NCI-H2081 treated with DMSO at 0.1 percent for 48 hours (cell line): ENCODE measurements at places on chromosomes 6 and 20.

GRCh38 chr20:36861875-36862801 lies 13.8 kb upstream of the TLDC2 start:
- no peak for DNase-seq

DNA sequence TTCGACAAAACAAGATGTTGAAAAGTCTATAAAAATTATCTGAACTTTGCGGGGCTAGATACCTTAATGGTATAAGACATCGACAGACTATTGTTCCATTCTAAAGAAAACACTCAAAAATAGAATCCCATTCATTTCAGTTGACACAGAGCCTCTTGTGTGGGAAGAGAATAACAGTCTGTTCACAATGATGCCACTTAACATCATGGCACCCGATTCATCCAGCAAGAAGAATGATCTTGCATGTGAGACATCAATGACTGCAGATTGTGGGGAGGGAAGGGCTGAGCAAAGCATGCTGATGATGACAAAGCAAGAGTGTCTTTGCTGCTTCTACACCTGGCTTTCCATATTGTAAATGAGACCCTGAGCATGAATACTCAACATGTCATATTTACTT lies 49.7 kb upstream of the ARMH2 start:
- DNase-seq: no peak

DNA sequence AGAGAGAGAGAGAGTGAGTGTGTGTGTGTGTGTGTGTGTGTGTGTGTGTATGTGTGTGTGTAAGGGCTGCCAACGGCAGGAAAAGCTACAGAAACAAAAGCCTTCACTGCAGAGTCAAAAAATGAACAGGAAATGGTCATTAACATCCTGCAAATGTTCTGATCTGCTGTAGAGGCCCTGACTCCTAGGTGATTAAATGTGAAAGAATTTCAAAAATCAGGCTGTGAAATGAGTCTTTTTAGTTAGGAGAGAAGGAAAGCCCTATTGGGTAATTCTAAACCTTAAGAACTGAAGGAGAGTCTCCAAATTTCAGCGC lies 166.5 kb upstream of the MYLIP start:
- no peak for DNase-seq

- DNase-seq: no peak
Observed at GRCh38 chr6:7701212-7701834, 24.6 kb upstream of the BMP6 start.

DNA sequence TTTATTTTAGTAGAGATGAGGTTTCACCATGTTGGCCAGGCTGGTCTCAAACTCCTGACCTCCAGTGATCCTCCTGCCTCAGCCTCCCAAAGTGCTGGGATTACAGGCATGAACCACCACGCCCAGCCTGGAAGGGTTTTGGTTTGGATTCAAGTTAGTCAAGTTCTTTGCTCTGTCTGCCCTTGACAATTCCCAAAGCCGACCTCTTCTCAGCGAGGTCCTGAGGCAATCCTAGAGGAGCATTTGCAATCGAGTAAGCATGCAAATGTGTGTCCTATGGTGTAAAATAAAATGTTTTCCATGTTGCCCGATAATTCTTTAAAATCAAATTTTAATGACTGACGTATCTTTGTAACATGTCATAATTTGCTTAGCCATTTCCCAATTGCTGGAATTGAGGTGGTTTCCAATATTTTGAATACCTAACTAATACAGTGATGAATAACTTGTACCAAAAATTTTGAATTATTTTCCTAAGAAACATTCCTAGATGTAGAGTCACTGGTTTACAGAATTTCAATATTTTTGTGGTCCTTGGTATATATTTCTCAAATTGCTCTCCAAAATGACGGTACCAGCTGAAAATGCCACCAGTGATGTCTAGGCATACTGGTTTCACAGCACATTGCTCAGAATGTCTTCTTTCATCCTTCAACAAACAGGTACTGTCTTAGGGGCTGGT lies 38.7 kb downstream of the GTF2H5 start:
- no peak for DNase-seq

- DNase-seq: no peak
Observed at GRCh38 chr20:5781798-5782750, 31.9 kb downstream of the SHLD1 start.

DNA sequence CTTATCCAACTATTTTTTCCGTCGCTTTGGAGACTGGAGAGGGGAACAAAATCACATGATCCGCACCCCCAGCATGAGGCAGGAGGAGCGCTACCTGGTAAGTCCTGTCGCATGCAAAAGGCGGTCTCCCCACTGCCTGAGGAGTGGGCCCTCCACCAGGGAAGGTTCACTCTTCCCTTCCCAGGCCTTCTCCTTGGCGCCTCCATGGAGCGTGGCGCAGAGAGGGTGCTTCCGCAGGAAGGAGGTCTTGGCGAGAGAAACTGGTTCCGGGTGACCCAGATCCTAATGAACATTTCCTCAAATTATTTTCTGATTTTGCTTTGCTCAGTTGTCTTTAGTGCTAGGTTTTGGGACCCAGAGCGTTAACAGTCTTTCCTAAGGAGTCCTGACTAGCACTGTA lies 217.6 kb downstream of the UST start:
- no peak for DNase-seq

- no peak for DNase-seq
Observed at GRCh38 chr20:51085769-51086168, 62.9 kb upstream of the KCNG1 start.

GRCh38 chr6:45398075-45398813 lies 20.5 kb upstream of the SUPT3H start:
- no peak for DNase-seq

DNA sequence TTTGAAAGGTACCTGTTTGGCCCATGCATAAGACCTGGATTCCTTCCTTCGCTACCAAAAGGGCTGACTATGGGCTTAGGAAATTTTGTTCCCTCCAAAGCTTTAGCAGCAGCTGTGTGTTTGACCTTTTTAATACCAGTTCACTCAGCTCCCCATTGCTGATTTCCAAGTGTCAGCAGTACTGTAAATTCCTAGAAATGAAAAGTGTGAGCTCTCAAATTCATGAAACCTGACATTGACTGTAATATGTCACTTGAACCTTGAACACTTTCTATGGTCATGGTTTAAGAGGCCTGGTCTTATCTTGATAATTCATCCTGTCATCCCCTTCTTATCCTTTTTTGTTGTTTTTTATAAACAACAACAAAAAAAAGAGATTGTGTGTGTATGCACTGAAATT lies 31.7 kb downstream of the STAU1 start:
- no peak for DNase-seq

- DNase-seq: no peak
Observed at GRCh38 chr6:100309174-100309573, 155.5 kb downstream of the SIM1 start.

DNA sequence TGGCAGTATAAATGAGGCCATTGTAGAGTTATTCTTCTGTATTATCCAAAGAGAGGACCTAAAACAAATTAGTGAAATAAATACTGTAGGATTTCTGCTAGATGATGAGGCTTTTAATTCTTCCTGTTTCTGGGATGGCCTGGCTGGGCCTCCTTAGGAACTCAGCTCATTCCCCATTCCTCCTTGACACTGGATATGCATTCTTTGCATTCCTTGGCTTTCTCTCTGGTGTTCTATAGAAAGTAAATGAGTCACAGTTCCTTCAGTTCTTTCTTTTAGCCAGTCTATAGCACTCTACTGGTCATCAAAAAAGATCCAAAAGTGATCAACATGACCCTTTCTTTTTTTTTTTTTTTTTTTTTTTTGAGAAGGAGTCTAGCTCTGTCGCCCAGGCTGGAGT lies 8.6 kb downstream of the OR10C1 start:
- DNase-seq: no peak

- no peak for DNase-seq
Observed at GRCh38 chr6:124026694-124027093, 223.0 kb downstream of the NKAIN2 start.

DNA sequence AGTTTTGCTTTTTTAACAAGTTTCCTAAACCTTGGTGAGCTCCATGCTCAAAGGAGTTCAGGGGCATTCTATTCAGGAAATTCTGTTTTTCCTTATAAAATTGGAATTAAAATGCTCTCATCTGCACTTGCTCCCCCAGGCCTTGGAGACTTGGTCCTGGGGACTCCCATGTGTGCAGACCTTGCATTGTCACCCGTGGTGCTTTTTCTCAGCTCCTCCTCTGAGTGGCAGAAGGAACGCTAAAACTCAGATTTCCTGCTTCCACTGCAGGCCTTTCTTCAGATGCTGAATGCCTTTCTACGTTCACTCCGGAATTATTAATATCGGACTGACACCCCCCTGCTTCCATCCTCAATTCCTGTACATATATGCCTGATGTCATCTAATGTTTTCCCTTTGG lies 248.7 kb upstream of the RREB1 start:
- DNase-seq: no peak

DNA sequence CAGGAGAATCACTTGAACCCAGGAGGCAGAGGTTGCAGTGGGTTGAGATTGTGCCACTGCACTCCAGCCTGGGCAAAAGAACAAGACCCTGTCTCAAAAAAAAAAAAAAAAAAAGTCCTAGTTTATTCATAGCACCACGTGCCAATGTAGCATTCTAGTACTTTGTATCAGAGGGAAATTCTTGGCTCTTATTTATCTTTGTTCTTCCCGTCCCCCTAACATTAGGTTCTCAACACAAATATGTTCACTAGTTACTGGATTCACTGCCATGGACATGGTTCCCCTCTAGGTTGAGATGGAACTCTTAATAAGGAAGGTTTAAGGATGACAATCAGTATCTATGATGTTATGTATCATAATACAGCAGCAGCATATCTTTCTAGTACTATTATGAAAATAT lies 178.5 kb downstream of the KIF6 start:
- DNase-seq: no peak

GRCh38 chr20:47272893-47273590 lies 83.5 kb downstream of the ZMYND8 start:
- no peak for DNase-seq

DNA sequence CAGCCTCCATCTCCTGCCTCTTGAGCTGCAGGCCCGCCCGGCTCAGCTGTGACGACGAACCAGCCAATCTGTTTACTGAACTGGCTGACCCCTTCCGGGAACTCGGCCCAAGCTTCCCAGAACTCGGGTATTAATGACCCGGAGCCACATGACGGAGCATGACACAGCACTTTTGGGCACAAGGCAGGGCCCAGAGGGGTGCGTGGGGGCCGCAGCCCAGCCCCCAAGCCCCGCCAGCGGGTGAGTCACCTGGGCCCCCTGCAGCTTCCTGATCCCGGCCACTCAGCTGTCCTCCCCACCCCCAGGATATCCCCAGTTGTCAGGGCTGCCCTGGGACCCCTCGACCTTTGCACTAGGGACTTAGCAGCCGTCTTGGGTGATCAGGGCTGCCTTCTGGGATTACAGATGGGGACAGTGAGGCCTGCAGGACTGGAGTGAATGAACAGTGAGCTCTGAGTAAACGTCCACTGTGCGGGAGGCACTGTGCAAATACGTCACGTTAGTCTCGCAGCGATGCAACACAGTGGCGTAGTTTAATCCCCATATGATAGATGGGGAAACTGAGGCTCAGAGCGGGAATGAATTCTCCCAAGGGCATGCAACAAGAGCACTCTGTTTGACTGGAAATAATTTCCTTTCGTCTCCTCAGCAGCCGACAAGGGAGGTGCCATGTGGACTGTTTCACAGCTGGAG lies 102.1 kb downstream of the CEBPB start:
- DNase-seq: no peak
